ENCODE measurements at places on chromosomes 16 and 17. TPM values are rescaled to one million over a fixed set of nuclear protein-coding genes. Genes with fewer than 3 reads are reported as not detected.

DNA sequence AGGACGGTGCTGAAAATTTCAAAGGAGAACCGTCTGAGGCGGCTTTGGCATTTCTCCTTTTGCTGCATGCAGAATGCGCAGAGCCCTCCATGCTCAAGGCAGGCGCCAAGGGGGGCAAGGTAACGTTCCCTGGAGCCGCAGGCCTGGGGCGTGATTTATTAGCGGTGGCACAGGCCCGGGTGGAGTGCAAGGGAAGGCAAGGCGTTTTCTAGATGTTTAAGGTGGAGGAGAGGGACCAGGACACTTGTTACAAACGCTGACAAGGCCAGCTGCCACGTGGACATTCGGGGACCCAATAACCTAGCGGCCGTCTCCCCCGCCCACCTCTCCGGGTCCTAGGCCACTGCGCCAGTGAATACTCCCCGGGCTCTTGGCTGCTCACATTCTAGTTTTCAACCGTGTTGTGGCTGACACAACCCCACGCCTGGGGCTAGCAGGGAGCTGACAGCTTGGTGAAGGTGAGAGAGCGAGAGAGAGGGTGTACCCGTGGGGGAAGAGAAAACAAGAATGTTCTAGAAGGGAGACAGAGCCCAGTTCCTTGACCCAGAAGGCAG is 250.1 kb downstream of the C16orf95 start:
- no peak for DNase-seq

- no peak for DNase-seq
Observed at GRCh38 chr17:77544347-77545110, 403.8 kb downstream of the SEC14L1 start.

- DNase-seq: no peak
Observed at GRCh38 chr17:81939881-81940385, 2.8 kb upstream of the PYCR1 start.

- no peak for DNase-seq
Observed at GRCh38 chr17:61168506-61168905, 231.1 kb upstream of the TBX2 start.

DNA sequence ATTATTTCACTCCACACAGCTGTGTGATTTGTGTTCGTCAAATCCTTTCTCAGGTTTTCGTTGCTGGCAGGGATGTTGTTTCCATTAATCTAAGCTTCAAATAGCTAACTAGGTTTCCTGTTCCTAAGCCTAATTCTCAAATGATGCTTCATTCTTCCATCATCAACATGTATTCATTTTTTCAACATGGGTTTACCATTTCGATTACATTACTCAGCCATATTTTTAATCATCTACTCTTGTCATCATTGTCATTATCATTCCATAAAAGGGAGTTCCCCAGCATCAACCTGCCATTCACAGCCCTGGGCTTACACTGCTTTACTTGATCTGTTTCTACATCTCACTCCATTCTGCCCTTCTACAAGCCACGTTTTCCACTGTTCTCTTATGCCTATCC is 33.3 kb upstream of the ANKFN1 start:
- DNase-seq: no peak

DNA sequence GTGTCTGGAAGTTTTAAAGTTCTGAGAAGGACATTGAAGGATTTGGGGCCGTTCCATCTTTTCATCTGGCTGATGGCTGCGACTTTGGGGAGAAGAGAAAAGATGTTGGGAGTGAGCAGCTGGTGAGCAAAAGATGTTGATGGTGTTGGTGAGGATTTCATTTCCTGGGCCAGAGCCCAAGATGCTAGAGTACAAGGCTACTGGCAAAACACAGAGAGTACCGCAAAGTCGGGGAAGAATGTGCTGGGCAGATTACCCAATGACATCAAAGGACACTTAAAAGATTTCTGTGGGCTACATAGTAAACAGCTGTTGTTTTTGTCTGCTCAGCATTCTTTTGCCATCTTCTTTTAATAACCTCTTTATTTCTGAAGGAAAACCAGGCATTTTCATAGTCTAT is 49.4 kb upstream of the GAS7 start:
- DNase-seq: no peak

DNA sequence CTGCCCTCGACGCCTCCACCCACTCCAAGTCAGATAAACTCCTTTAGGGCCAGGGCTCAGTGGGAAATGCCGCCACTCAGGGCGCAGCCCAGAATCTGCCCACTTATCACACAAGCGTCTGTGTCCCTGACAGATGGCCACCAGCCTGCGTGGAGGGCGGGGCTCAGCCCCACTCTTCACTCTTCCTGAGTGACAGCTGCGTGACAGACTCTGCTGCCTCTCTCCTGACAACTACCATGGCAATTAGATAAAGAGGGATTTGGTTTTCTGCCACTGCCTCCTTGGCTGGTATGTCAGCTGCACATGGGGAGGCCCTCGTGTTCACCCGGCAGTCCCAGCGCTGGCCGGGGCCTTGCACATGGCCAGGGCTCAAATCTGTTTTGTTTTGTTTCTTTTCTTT is 96.2 kb downstream of the RTN4RL1 start:
- DNase-seq: no peak

DNA sequence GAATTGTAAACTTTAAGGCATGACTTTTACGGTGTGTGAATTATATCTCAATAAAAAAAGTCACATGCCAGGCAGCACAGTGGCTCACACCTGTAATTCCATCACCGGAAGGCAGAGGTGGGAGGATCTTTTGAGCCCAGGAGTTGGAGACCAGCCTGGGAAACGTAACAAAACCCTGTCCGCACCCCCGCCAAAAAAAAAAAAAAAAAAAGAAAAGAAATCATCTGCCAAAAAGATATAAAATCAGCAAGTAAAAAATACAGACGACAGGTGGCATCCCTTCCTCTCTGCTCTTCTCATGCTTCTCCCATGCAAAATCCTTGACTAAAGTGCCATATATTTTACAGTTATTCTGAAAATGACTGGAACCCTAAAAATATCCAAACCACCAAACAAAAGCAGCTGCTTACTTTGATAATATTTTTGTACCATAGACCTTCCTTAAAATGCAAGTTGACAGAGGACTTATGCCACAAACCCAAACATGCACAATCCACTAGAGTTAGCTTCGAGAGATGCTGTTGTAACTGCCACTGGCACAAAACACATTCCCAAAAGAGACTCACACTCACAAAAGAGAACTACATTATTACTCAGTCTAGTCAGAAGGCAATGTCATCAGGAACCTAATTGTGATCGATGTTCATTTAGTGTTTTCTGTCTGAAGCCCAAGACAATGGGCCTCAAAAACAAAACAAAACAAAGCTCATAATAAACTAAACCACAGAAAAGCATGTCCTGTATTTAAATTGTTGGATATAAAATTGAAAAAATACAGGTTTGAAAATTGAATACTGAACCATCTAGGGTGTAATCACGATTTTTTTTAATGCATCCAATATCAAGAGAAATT is 2.4 kb downstream of the CRLF3 start:
- no peak for DNase-seq

- no peak for DNase-seq
Observed at GRCh38 chr17:7590743-7591142, 849 bp upstream of the SOX15 start.

DNA sequence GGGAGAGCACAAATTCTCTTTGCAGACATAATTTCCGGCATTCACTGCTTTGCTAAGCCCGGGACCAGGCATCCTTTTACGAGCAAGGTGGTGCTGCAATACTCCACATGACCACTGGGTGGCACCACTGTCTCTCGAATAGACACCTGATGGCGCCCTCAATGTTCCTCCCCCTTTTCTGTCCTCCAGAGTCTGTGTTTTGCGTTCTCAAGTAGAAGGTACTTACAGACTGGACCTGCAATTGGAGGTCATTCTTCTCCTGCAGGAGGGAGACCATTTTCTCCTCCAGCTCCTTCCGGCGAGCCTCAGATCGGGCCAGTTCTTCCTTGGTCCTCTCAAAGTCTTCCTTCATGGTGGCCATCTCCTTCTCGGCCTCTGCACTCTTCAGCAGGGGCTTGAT is 45.2 kb downstream of the MYH13 start:
- DNase-seq: peak; percentile 60

DNA sequence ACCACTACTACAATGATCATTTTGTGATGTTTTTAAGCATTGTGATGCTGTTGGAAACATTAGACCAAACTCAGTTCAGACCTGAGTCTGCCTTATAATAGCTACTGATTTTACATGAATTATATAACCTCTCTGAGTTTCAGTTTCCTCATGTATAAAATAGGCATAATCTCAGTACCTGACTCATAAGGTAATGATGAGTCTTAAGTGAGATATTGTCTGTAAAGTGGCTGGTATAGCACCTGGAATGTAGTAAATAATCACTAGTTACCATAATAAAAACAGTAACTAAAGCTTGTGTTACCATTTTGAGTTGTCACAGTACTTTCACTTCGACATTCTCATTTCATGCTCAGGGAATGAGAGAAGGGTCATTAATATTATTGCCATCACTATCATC is 381.5 kb upstream of the SALL1 start:
- no peak for DNase-seq

Gene METTL16
- 9.1 TPM for total RNA-seq

Gene PRCD
- 0.39 TPM for total RNA-seq

Gene RAD51C
- total RNA-seq: 15.8 TPM

Gene HOXB5
- 0.13 TPM for total RNA-seq

Gene NHLRC4
- total RNA-seq: 1.3 TPM

Gene HID1
- total RNA-seq: 48.5 TPM

Gene ASGR1
- 14.8 TPM for total RNA-seq

Gene ANKRD40CL
- total RNA-seq: not detected

Data from dermis microvascular lymphatic vessel endothelial cell (primary cell).